ENCODE measurements at places on chromosomes 1 and 21.

DNA sequence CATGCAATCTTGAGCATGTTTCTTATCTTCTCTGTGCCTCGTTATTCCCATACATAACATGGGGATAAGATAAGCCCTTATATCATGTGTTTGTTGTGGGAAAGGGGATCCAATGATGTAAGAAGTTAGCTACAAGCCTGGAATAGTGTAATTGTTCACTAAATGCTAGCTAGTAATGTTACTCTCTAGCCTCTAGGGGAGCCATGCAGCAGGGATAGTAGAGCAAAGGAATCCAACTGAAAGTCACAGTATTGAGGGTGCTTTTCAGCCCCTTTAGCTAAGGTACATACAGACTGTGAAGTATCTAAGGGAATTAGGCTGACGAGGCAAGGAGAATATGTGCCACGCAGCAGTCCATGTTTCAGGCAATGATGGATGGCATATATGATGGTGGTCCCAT lies 46.9 kb downstream of the IL23R start:
- no peak for DNase-seq

DNA sequence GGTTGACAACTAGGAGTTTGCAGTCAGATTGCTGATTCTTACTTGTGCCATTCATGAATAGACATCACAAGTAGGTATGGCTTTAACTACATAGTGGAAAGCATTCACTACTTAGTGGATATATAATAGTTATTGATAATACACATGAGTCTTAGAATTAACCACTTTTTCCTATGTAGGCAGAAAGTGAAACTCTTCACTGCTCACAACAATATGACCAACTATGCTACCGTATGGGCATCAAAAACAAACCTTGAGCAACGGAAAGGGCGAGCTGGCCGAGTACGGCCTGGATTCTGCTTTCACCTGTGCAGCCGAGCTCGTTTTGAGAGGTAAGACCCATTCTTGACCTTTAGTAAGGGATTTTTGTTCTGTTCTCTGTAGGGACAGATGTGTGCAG lies 38.7 kb downstream of the DHX9 start:
- DNase-seq, result no peak

DNA sequence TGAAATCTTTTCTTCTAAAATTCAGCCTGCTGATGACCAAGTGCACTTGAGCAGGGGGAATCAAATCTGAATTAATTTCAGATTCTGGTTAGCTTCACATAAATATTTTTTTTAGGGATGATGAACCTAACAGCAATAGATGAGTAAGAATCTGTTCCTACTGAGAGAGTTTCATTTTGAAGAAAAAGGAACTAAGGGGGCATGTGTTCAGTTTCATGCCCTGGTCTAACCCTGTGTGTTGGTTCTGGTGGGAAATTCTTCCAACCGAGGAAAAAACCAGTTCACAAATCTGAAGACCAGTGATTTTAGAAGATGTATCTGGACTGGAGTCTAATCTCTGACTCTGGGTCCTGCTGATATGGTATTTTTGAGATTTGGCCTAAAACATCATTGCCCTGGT lies 13.7 kb downstream of the SELL start:
- DNase-seq, result no peak

- no peak for DNase-seq
Observed at GRCh38 chr1:187641463-187641862, 812.7 kb downstream of the PLA2G4A start.

GRCh38 chr1:192869308-192869940 lies 60.6 kb downstream of the RGS2 start:
- DNase-seq, result no peak

- DNase-seq, result peak; percentile 85
Observed at GRCh38 chr1:41573785-41574713, 89.6 kb upstream of the EDN2 start.
